A549 treated with ZK216348 at 1 μM for 4 hours (cell line): ENCODE measurements at places on chromosomes 1 and 21. TPM values are rescaled to one million over a fixed set of nuclear protein-coding genes. Genes with fewer than 3 reads are reported as not detected.

Gene RPL5
- 1,105 to 1,484 TPM (median 1,137 TPM) in 5 replicates for total RNA-seq

Gene CACNA1E
- total RNA-seq: not detected in 5 replicates

Gene FCRL4
- not detected in 5 replicates for total RNA-seq

Gene WNT2B
- 0.08 to 0.29 TPM (median 0.22 TPM) in 5 replicates for total RNA-seq

Gene PDC
- not detected in 5 replicates for total RNA-seq

Gene LEFTY1
- total RNA-seq: 0.49 to 0.76 TPM (median 0.55 TPM) in 5 replicates

Gene VTCN1
- 0.09 to 0.13 TPM in 2 of 5 replicates, not detected in the others for total RNA-seq

Gene PCP4L1
- 0.11 TPM in 1 of 5 replicates, not detected in the others for total RNA-seq

Gene ITGB2
- 0.57 to 1.4 TPM (median 0.94 TPM) in 5 replicates for total RNA-seq

Gene PAQR6
- 2.9 to 5.5 TPM (median 3.4 TPM) in 5 replicates for total RNA-seq

Gene HSD3B2
- total RNA-seq: not detected in 5 replicates

Gene ERICH3
- not detected in 5 replicates for total RNA-seq
